Thyroid gland (tissue), 4 donors: ENCODE measurements at places on chromosomes 5 and 9. TPM values are rescaled to one million over a fixed set of nuclear protein-coding genes. Genes with fewer than 3 reads are reported as not detected.

DNA sequence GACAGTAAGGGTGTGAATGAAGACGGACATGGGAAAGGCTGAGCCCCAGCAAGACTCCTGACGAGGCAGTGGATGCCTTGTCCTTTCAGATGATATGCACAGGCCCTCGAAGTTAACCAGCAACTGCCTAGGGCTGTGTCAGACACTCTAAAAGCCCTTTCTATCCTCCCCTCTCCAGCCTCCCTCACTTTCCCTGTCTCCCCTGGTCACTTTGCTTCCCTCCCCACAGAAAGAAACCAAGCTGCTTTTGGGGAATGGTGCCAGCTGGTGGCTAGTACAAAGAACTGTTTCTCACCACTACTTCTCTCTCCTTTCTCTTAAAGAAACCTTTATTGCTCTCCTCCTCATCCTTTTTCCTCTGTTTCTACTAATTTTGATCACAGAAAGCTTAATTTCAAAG lies 21.4 kb downstream of the LHFPL2 start:
- no peak overlapping the region for H3K4me3 ChIP-seq
- no peak for DNase-seq
- H3K27ac ChIP-seq, result no peak overlapping the region
- H3K27me3 ChIP-seq, result no peaks in the 10 kb centered on the region

DNA sequence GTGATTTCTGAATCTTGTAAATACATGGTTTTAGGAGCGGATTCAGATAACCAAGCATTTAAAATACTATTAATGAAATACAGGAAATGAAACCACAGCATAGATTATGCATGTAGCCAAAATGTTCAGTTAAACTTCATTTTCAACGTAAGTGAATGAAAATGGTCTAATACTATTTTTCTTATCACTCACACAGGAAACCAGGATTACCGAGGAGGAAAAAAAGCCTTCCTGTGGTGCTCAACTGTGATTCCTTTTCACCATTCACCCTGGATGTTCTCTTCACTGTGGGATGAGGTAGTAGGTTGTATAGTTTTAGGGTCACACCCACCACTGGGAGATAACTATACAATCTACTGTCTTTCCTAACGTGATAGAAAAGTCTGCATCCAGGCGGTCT lies 83.4 kb upstream of the ZNF169 start:
- peaks cover 73% of the 10 kb centered on the region for H3K4me1 ChIP-seq
- DNase-seq, result no peak
- H3K27ac ChIP-seq, result no peak overlapping the region
- H3K36me3 ChIP-seq, result peaks cover 14% of the 10 kb centered on the region
- H3K4me3 ChIP-seq, result no peak overlapping the region

GRCh38 chr5:40082313-40082712 lies 597.4 kb upstream of the PTGER4 start:
- no peaks in the 10 kb centered on the region for H3K27me3 ChIP-seq
- DNase-seq, result no peak
- no peak overlapping the region for H3K27ac ChIP-seq
- no peaks in the 10 kb centered on the region for H3K36me3 ChIP-seq
- no peaks in the 10 kb centered on the region for H3K4me1 ChIP-seq
- H3K4me3 ChIP-seq, result no peak overlapping the region

SLCO4C1 gene
- 1.3 TPM for total RNA-seq

C5orf58 gene
- total RNA-seq, result not detected
